ENCODE measurements at places on chromosomes 3 and 15.

- DNase-seq, result no peak
Measured at GRCh38 chr3:192817506-192817905, 90.2 kb upstream of the FGF12 start.

DNA sequence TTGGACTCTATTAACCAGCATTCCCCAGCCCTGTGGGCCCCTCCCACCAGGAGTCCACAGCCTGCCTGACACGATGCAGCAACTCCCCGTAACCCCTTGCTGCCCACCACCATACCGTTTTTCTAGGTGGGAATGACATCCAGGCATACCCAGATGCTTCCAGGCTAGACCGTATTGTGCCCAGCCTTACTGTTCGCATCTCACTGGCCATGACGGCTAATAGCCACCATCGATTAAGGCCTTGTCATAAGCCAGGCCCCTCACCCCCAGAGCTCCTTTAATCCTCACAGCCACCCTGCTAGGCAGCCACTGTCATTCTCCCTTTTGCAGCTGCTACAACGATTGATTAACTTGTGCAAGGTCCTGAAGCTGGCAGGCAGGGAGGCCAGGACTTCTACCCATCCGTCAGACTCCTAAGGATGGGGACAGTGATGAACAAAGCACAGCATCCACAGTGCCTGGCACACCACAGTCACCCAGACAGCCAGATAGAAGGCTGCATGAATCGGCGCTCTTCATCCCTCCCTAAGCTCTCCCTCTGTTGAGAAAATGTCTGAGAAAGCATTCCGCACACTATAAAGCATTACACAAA, 60.0 kb upstream of the FLNB start:
- no peak for DNase-seq

- DNase-seq, result no peak
Measured at GRCh38 chr3:125001557-125002413, 54.0 kb downstream of the HEG1 start.

DNA sequence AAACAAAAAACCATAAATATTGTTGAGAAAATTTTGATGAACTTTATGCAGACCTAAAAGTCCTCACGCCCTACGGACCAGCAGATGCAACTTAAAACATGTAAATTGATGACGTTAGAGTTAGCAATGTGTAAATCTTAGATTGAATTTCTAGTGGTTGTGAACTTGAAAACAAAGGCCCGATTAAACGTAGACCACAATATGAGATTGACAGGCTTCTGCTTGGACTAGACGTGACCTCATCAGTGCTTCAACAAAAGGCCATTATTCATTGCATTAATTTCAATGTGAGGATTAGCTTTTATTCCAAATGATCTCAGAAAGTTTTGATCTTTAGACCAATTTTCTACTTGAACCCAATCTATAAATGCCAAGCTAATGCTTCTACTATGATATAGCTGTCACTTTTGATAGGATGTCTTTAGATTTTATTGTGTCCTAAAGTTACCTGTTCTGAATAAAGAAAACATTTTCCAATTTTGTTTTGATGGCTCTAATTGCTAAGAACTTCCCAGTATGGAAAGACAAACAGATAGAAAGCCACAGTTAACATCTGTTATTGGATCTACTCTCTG, 55.4 kb upstream of the SPPL2A start:
- no peak for DNase-seq

DNA sequence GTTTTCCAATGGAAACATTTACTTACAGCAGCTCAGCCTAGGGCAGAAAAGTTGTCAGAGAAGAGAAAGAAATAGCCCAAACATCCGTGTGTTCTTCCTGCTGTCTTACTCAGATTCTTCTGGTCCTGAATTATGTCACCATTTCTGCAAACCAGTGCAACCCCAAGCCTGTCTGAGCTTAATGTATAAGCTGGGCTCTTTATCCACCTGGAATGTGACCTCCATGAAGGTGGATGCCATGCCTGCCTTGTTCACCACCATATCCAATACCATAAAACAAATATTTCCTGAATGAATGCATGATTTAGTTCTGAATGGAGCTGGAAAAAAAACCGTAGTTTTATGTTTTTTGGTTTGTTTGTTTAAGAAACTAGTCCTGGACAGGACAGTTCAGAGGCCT, 150.9 kb downstream of the RYR3 start:
- DNase-seq, result no peak

DNA sequence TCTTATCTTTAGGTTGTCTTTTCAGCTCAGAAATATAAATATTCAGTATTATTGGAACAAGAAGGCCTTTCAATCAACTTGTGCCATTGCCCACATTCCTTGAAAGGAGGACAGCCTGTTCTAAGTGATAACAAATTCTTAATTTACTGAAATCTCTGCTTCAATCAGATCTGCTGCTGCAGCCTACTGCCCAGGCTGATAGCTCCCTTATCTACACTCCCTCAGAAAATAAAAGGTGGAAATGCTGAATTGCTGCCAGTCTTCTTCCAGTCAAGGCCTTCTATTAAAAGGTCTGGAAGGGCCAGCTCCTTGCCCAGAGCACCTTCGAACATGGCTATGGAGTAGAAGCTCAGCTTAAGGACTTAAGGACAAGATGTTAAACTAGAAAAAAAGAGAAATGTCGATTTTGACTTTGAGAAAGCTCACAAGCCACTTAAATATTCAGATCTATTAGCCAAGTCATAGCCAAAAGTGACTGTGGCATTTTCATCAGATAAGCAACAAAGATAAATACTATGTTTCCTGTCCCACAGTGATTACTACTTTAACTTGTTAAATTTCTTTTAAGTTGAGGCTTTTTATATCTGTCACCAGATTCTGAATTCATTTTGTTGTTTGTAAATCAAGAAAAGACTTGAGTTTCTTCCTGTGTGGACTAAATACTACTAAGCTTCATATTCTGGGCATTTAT, 480.5 kb upstream of the CBLB start:
- DNase-seq, result no peak

DNA sequence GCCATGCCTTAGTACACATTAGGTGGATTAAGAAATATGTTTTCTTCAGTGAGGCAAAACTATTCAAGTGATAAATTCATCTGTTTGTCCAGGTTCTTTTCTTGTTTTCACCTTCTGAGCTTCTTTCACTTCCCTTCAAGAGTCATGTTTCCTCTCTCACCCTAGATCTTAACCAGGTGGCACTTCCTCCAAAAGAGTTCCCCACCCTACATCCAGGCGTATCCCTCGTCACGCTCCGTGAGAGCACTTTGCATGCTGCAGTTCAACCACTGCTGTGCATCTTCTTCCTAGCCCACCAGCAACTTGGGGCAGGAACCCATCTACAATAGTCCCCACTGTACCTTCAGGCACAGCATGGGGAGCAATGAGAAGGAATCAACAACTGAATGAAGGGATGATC, 28.9 kb downstream of the OSBPL10 start:
- no peak for DNase-seq

- peak; percentile 32 for DNase-seq
Measured at GRCh38 chr3:99747915-99748314, 69.7 kb upstream of the CMSS1 start.

- DNase-seq, result no peak
Measured at GRCh38 chr3:151526757-151527156, 65.9 kb upstream of the IGSF10 start.

- no peak for DNase-seq
Measured at GRCh38 chr3:30551927-30552326, 54.5 kb upstream of the TGFBR2 start.

- DNase-seq, result no peak
Measured at GRCh38 chr15:33822479-33822878, 145.8 kb upstream of the CHRM5 start.

GRCh38 chr15:91759560-91759959, 93.9 kb upstream of the SLCO3A1 start:
- DNase-seq, result no peak

DNA sequence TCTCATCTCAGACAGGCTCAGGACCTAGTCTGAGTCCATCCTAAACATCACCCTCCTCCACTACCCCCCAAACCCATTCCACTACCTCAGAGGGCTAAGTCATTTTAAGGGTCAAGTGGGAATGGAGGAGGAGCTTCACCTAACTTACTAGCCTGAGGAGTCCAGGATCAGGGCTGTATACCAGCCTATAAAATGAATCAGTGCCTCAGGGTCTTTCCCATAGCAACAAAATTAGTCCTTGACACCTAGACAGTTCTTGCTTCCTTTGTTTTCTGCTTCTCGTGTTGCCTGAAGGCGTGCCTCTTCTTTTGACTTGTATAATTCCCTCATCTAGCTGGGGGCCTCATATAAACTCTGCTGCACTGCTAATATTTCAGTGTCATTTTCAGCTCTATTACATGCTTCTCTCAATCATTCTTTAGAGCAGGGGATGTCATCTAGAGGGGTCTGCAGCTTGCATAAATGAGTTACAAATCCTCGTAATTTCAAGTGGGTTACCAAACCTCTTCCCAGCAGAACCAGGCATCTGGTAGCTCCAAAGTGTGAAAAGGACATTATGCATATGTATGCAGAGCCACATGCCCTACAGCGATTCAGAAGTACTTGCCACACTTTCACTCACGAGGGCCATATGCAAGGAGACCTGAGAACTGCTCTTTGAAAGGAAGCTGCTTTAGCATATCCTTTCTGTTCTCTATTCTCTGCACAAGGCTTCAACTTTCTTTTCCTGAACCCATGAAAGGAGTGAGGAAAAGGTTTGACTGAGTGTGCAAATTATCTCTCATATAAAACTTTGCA, 311.7 kb upstream of the SEMA6D start:
- no peak for DNase-seq

GRCh38 chr3:76998555-76998954, 41.3 kb upstream of the ROBO2 start:
- DNase-seq, result no peak

- DNase-seq, result no peak
Measured at GRCh38 chr3:155283092-155284056, 10.1 kb downstream of the STRIT1 start.

- DNase-seq, result peak; percentile 80
Measured at GRCh38 chr15:49435174-49435573, 12.1 kb downstream of the FGF7 start.

- DNase-seq, result no peak
Measured at GRCh38 chr3:149186219-149186618, 35.4 kb downstream of the CP start.

DNA sequence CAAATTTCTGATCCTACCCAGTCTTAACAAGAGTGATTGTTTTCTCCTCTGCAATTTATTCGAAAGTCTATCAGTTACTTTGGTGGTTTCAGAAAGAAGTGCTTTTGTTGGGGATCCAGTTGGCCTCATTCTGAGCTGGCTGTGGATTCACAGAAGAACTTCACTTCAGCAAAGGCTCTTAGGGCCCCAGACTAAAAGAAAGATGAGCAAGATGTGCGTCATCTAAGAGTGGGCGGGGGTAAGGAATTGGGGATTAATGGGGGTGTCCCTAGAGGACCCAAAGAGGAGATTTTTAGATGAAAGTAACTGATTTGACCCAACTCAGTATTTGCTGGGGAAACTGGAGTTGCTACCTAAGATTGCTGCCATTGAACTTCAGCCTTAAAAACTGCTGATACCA, 63.9 kb upstream of the TSEN2 start:
- no peak for DNase-seq

DNA sequence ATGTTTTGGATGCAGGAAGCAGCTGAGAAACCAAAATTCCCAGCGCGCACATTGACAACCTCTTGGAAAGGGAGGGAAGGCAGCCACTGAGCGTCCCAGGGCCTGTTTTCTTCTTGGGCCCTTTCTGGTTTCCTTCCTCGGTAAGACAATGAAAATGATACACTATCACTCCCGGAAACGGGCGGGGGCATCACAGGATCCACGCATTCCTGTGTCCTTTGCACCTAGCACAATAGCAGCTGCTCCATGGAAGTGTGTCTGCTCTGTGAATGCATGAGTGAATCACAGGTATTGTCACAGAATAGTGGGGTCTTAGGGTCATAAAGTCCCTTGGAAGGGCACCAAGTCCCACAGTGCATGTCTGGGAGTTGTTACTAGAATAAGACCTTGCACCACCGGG, 6.3 kb upstream of the ITPKA start:
- no peak for DNase-seq

- no peak for DNase-seq
Measured at GRCh38 chr3:184745526-184745925, 33.7 kb upstream of the MAGEF1 start.

GRCh38 chr15:58423831-58424608, 7.8 kb upstream of the LIPC start:
- peak; percentile 42 for DNase-seq

DNA sequence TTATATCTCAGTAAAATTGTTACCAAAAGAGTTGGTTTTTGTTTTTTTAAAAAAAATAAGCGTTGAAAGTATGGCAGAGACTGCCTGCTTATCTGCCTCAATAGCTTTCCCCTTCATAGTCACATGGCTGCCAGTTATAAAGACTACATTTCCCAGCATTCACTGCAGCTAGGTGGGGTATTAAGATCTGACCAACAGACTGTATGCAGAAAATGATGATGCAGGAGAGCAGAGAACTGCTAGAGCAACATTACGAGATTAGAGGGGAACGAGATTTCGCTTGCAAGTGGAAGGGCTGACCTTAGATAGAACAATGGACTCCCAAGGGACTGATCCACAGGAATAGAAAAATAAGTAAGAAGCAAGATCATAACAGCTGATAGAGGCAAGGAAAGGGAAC, 14.3 kb downstream of the RHOA start:
- DNase-seq, result no peak

GRCh38 chr3:100602506-100603444, 6.6 kb upstream of the ADGRG7 start:
- peak; percentile 54 for DNase-seq

- DNase-seq, result no peak
Measured at GRCh38 chr3:157746391-157746790, 243.2 kb upstream of the VEPH1 start.

- DNase-seq, result peak; percentile 63
Measured at GRCh38 chr15:60384053-60384452, 13.7 kb downstream of the ANXA2 start.

GRCh38 chr15:34132881-34133280, 31.0 kb downstream of the PGBD4 start:
- DNase-seq, result peak; percentile 53

GRCh38 chr3:146895026-146895749, 290.0 kb upstream of the PLSCR5 start:
- DNase-seq, result peak; percentile 22

GRCh38 chr3:46496746-46497555, 825 bp upstream of the RTP3 start:
- peak; percentile 46 for DNase-seq

DNA sequence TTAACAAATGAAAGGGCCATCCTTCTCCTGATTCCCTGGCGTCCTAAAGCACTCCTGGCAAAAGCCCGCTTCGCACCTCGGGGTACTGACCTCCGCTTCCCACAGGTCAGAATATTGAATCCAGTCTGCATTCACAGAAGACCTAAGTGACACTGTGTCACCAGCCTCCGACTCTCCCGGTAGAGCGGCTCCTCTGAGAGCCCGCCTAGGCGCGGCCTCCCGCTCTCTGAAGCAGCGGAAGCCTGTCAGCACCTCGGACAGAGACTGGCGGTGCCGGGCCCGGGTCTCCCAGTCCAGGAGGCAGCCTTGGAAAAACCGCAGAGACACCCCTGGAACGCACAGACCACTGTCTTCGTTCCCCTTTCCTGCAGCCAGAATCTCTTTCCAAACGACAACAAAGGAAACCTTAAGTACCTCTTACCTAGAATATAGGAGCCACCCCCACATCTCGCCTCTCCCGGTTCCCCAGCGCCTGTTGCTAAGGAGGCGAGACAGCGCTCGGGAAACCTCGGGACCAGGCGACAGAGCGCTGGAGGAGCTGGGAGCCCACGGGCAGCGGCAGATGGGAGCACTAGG, 1.2 kb downstream of the GABRB3 start:
- DNase-seq, result no peak

GRCh38 chr3:130712718-130713423, 33.8 kb downstream of the PIK3R4 start:
- DNase-seq, result peak; percentile 43

- DNase-seq, result no peak
Measured at GRCh38 chr3:135038186-135038585, 243.1 kb downstream of the EPHB1 start.

GRCh38 chr3:183818706-183819624, 6.4 kb downstream of the MAP6D1 start:
- DNase-seq, result no peak

Measured in IMR-90 (cell line).